ENCODE measurements at places on chromosomes 2 and 18.

- no peak for DNase-seq
These were observed 3.5 kb upstream of the IGFBP5 start for GRCh38 chr2:216698895-216699294.

DNA sequence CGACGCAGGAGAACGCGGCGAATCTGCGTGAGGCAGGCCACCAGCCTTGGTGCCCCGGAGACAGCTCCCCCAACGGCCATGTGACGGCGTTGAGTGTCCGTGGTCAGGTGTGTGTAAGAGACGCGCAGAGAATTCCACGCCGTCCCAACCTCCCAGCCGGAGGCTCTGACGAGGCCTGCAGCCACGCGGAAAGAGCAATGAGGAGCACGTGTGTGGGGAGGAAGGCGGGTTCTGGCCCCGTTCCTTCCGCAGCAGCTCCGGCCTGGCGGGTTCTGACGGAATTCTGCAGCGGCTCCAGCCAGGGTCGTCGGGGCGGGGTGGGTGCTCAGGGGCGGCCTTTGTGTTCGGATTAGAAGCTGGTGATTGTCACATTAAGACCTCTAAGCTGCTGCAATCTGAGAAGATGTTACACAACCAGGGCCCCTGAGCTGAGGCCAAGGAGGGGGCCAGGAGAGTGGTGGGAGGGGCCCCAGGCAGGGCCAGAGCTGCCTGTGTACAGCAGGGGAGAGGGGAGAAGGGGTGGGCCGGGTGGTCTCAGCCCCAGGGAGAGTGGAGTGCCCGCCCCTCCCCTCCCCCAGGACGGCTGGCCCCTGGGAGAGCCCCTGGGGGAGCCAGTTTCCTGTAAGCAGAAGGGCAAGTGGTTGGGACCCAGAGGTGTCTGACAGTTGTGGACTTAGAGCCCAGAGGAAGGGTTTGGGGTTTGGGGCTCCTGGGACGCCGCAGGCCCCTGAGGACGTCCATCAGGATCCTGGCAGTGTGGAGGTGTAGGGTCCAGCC is 5.1 kb upstream of the GAL3ST2 start:
- no peak for DNase-seq

DNA sequence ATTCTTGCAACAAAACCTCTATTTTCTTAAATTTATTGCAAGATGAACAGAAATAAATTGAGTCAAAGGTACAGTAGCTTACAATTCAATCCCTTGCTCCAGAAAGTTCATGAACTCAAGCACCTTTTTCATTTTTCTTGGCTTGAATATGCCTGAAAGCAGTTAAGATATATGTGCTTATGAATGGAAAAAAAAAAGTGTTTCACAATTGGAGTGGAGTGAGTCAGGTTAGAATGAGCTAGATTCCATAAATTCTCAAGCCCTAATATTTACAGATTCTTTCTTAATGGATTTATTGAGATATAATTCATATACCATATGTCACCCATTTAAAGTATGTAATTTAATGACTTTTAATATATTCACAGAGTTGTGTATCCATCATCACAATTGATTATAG is 39.6 kb upstream of the NEMP2 start:
- no peak for DNase-seq

DNA sequence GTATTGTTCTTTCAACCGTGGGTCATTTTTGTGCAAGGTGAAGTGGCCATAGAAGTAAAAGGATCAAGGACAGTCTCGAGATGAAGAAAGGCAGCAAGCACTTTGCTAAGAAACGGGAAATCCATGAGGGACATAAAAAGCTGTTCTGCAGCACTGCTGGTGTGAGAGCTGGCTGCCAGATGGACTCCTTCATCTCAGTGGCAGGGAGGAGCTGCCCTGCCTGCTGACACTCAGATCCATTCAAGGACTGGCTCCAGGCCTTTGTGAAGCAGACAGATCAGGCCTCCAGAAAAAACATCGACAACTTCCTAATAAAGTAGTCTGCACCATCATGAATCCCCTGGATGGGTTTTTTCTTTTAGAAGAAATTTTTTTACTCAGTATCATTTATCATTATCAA is 29.5 kb downstream of the RMC1 start:
- DNase-seq = no peak

DNA sequence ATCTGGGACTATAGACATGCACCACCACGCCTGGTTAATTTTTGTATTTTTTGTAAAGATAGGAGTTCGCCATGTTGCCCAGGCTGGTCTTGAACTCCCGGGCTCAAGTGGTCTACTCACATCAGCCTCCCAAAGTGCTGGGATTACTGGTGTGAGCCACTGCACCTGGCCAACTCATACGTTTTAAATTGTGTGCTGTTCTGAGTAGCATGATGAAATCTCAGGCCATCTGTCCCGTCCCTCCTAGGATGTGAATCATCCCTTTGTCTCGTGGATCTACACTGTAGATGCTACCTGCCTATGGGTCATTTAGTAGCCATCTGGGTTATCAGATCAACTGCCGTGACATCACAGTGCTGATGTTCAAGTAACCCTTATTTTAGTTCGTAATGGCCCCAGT is 38.5 kb upstream of the RMP24 start:
- no peak for DNase-seq

DNA sequence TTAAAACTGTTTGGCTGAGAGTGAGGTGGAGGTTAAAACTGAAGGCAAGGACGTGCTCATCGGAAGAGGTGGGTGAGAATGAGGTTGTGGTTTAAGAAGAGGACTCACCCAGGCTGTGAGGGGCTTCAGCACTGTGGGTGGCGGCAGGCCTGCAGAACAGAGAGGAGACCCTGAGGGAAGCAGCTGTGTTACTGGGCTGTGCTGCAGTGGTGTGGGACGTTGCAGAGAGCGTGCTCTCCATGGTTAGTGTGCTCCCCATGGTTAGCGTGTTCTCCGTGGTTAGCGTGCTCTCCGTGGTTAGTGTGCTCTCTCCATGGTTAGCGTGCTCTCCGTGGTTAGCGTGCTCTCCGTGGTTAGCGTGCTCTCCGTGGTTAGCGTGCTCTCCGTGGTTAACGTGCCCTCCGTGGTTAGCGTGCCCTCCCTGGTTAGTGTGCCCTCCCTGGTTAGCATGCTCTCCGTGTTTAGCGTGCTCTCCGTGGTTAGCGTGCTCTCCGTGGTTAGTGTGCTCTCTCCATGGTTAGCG is 68.5 kb upstream of the NFATC1 start:
- DNase-seq = no peak
